ENCODE measurements at places on chromosomes 5 and 9. TPM values are rescaled to one million over a fixed set of nuclear protein-coding genes. Genes with fewer than 3 reads are reported as not detected.

DNA sequence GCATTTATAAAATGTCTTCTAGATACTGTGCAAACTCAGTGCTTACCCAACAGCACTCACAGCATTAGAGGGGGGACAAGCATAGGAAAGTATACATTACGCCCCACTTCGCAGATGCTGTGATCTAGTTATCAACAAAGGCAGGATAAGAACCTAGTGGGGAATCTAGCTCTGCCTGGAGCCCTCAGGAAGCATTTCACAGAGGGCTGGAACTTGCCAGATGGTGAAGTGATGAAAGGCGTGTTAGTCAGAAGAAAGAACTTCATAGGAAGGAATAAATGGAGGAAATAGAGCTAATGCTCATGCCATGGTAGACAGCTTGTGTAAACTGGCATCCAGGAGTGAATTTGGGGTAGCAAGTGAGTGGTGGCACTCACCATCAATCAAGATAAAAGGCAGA lies 25.8 kb downstream of the DIRAS2 start:
- DNase-seq, result no peak

GRCh38 chr9:35385042-35385441 lies 104.9 kb upstream of the RUSC2 start:
- peak; percentile 41 for DNase-seq

- DNase-seq, result peak; percentile 97
Observed at GRCh38 chr5:124661317-124662141, 84.9 kb downstream of the ZNF608 start.

DNA sequence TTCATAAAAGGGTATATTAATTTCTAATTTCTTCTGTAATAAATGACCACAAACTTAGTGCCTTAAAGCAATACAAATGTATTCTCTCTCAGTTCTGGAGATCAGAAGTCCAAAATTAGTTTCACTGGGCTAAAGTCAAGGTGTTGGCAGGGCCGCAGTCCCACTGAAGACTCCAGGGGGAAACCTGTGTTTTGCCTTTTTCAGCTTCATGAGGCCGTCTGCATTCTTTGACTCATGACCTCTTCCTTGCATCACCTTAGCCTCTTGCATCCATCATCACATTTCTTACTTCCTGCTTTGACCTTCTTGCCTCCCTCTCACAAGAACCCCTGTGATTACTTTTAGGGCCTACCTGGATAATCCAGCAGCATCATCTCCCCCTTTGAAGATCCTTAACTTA lies 42.0 kb upstream of the ALDH1B1 start:
- no peak for DNase-seq

GRCh38 chr9:14783358-14783757 lies 60.8 kb upstream of the CER1 start:
- DNase-seq, result no peak

DNA sequence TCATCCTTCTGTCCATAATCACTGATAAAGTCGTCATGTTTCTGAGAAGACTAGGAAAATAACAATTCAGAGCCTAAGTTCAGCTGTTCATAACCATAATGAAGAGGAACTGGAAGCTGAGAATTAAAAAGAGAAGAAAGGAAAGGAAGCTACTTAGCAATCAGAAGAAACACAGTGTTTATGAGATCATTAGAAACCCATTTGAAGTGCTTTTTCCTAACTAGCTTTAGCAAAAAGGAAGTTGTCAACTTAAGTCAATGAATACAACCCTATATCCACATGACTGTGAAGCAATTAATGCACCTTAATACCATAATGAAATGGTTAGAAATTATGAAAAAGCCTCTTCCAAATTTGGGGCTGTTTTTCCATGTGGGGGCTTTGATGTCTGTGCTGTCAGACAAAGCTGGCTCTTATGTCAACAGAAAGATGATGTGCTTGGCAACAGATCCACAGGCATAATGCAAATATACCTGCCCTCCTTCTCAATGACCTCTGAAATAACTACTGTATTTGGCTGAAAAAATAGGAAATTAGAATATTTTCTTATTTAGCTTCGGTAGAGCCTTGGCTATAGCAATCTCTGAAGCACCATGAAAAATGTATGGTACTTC lies 463.5 kb downstream of the RASEF start:
- DNase-seq, result no peak

- no peak for DNase-seq
Observed at GRCh38 chr5:156879665-156880285, 29.7 kb downstream of the PPP1R2B start.

- DNase-seq, result no peak
Observed at GRCh38 chr5:91383956-91384300, 811 bp upstream of the ARRDC3 start.

DNA sequence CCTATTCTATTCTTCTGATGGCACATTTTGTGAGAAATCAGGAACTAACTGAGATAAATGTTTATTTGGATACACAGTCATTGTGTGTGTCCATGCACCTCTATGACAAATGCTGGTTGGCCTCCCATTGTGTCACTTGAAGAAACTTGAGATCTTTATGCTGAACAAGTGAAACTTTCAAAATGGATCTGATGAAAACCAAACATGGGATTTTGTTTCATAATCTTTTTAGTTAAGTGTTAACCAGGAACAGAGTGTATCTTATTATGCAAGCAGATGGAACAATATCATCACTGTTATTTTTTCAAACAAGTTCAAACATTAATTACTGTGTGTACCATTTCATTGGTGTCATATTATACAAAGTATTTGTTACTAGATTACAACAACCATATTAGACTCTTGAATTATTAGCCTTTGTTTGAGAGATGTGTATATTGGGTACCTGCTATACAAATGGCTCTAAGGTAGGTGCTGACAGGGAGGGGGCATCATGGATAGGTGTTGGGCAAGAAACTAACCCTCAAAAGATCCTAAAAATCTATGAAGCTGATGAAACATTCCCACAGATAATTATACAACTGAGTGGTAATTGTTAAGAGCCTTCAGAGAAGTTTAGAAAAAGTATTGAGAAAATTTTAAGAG lies 159.8 kb downstream of the PALM2AKAP2 start:
- no peak for DNase-seq

GRCh38 chr5:173535976-173536639 lies 80.3 kb downstream of the BOD1 start:
- no peak for DNase-seq

DNA sequence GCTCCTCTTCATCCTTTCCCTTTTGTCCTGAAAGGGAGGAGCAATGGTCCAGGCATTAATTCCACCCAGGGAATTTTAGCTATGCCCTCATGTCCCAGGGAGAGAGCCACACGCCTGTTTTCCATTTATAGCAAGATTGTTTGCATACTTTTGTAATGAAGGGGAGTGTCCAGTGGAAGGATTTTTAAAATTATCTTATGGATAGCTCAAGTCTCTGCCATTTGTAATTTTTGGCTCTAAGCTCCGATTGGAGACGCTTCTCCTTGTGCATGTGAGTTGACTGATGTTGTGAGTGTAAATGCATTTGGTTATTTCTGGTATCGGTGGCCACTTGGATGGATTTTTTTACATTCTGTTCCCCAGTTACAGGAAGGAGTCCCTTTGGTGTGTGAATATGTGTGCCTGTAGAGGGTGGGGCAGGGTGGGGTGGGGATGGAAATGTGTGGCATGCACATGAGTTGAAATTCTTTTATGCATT lies 7.2 kb upstream of the RPL26L1 start:
- peak; percentile 71 for DNase-seq

- DNase-seq, result no peak
Observed at GRCh38 chr5:140142856-140143255, 17.1 kb downstream of the IGIP start.

DNA sequence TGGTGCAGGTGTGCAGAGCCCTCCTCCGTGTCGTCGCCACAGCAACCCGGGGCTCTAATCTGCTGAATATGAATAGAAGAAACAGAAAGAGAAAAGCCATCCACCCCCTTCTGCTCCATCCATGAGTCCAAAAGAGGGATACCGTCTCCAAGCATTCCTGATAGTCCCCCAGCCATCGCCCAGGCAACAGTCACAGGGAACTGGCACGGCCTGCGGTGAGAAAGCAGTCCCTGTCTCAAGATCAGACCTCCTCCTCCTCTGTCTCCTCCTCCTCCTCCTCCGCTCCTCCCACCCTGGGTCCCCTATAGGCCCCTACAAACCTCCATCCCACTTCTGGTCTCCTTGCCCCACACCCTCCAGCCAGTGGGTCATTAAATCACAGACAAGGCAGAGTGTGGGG lies 308.1 kb upstream of the MPDZ start:
- DNase-seq, result no peak

- no peak for DNase-seq
Observed at GRCh38 chr9:135607401-135608293, 31.7 kb downstream of the GLT6D1 start.

- DNase-seq, result no peak
Observed at GRCh38 chr9:109437286-109437685, 60.8 kb downstream of the PTPN3 start.

DNA sequence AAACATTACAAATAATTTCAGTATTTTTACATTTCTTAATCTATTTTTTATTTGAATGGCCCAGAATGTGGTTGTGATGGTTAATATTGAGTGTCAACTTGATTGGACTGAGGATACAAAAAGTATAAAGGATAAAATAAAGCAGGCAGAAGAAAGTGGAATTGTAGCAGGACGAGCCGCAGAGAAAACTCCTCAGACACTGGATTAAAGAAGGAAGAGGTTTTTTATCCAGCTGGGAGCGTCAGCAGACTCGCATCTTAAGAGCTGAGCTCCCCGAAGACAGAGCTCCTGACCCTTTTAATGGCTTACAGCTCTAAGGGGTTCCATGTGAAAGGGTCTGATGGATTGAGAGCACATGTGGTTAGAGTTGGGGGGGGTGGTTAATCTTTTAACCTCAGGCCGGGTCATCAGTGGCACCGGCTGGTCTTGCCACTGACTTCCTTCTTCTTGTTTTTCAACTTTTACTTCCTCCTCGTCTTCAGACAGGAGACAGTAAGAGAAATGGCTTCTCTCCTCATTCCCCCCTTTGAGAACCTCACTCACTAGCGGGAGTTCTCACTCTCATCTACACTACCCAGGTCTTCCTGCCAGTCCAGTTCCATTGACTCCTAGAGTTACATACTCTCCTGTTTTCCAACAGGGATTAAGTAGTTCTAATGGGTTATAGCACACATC lies 80.0 kb downstream of the TMEM161B start:
- DNase-seq, result peak; percentile 4

- DNase-seq, result no peak
Observed at GRCh38 chr5:127758766-127759283, 55.6 kb downstream of the CCDC192 start.

DNA sequence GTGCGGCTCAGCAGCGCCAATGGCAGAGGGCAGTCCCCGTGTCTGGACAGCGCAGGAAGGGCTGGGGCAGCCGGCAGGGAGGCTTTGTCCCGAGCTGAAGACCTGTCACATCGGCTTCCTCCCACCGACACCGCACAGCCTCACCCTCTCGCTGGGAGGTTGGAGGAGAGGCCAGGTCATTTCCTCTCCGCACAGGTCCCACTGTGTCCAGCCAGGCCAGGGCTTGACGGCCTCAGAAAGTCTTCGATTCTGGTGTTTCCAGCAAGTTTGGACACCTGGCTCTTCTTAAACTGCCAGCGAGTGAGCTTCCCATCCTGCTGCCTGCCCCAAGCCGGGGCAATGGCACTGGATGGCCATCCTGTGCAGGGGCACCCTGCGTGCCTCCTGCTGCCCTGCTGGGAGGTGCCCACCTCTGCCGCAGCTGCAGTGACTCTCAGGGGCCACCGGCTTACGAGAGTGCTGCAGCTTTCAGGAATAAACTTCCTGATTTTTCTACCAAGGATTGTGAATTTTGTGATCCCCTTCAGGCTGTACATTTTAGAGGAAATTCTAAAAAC lies 33.9 kb downstream of the AHRR start:
- no peak for DNase-seq

- DNase-seq, result no peak
Observed at GRCh38 chr9:134494273-134494815, 147.3 kb upstream of the COL5A1 start.

GRCh38 chr5:87661784-87662566 lies 249.2 kb upstream of the CCNH start:
- no peak for DNase-seq

DNA sequence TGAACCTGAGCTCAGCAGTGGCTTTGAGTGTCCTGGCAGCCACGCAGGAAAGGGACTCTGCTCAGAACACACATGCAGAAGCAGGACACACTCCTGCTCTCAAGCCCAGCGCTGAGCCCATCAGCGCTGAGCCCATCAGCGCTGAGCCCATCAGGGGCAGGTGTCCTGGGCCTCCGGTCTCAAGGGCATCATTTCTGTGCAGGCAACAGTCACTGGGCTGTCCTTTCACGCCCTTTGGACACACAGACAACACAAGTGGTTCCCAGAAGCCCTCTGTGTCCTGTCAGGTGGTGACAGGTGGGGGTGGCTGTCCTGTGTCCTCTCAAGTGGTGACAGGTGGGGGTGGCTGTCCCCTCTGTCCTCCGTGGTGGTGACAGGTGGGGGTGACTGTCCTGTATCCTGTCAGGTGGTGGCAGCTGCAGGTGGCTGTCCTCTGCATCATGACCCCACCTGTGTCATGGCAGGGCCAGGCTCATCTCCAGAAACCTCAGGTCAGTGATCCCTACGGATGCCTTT lies 39.0 kb upstream of the CLPTM1L start:
- no peak for DNase-seq

DNA sequence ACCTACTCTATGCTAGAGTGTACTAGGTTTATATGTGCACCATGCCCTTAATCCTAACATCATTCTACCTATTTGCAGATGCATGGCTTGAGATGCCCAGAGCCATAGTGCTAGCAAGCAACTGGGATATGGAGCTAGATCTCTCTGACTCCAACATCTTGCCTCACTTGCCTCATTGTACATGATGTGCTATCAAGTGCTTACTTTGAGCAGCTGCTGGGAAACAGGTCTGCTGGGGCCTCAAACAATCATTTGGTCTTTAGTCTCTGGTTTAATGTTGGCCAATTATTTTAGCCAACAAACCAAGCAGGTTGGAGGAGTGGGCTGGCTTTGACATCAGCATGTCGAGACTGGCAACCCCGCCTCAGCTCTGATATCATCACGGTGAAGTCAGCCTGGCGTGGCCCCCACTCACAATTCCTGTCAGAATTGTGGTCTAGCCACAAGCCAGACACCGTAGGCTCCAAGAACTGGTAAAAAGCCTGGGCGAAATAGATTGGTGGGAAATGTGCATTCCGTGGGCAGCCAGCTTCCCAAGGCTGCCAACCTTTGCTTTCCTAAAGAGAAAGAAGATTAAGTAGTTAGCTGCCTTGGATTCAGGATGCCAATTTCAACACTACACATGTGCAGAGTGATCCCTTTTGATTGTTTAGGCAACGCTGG lies 21.1 kb upstream of the GAS1 start:
- peak; percentile 71 for DNase-seq

The MOB3B gene
- total RNA-seq, result 3.9 TPM

The OR13C9 gene
- total RNA-seq, result not detected

The IL31RA gene
- total RNA-seq, result 4.7 TPM

The PHF24 gene
- 0.16 TPM for total RNA-seq

The PDZD2 gene
- 10.3 TPM for total RNA-seq

The C5orf47 gene
- not detected for total RNA-seq

The PCDHA11 gene
- total RNA-seq, result 5.8 TPM

The GHR gene
- total RNA-seq, result 2.3 TPM

The ACTBL2 gene
- 11.6 TPM for total RNA-seq

The MELK gene
- total RNA-seq, result 12.3 TPM

The LCN1 gene
- not detected for total RNA-seq

The GNPDA1 gene
- total RNA-seq, result 23.1 TPM

The RAB3C gene
- 0.45 TPM for total RNA-seq

The OLFML2A gene
- total RNA-seq, result 148 TPM

The NTNG2 gene
- 2.4 TPM for total RNA-seq

The IL3 gene
- not detected for total RNA-seq

The PTGER4 gene
- total RNA-seq, result 8.6 TPM

The FAM163B gene
- not detected for total RNA-seq

The CTNND2 gene
- 4.5 TPM for total RNA-seq

The MRPL22 gene
- 41.7 TPM for total RNA-seq

Data from astrocyte (in vitro differentiated cells and primary cell).